G401 (cell line): ENCODE measurements at places on chromosomes 2 and 18.

DNA sequence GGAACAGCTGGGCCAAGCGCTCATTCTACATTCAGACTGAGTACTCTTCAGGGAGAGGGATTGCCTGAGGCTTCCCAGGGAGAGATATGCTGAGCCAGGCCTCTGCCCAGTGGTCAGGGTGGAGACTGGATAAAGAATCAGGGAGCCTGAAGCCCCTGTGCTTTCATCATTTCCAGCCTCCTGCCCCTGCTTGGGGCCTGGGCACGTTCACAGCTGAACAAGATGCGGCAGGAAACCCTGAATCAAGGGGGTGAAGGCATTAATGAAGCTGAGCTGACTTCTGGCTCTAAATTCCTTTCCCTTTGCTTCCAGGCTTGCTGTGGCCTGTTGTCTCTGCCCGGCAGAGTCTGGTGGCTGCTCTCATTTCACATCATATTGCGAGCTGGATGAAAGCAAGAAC is 35.0 kb downstream of the RPL37A start:
- DNase-seq: no peak

DNA sequence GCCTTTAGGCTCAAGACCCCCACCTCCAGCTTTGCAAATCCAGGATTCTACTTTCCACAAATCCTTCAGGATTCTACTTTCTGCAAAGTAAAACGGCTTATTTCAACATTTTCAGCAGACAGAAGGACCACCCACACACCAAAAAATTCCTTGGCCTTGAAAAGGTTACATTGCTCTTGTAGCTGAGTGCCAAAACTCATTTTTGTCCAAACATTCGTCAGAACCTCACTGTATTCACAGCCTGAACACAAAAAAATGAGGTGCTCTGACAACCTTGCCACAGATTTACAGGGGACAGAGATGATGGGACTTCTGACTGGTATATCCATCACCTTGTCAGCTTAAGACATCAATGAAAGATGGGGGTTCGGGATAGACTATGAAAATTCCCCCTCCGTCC is 63.0 kb upstream of the COX7A2L start:
- DNase-seq: no peak

GRCh38 chr2:126661702-126662500 is 5.9 kb downstream of the GYPC start:
- DNase-seq: no peak

GRCh38 chr2:207504513-207505170 is 25.1 kb upstream of the CREB1 start:
- peak; percentile 64 for DNase-seq

- DNase-seq: peak; percentile 23
These were observed 35.8 kb upstream of the AFF3 start for GRCh38 chr2:100178085-100178788.

- DNase-seq: no peak
These were observed 467.2 kb downstream of the SPAG16 start for GRCh38 chr2:213751446-213751845.

GRCh38 chr2:121049131-121049530 is 235.9 kb downstream of the TFCP2L1 start:
- DNase-seq: no peak

- no peak for DNase-seq
These were observed 24.8 kb upstream of the TNS1 start for GRCh38 chr2:218027426-218028188.

- no peak for DNase-seq
These were observed 17.8 kb downstream of the NPC1 start for GRCh38 chr18:23568281-23569138.

- no peak for DNase-seq
These were observed 18.1 kb upstream of the TMEM237 start for GRCh38 chr2:201661366-201661765.

DNA sequence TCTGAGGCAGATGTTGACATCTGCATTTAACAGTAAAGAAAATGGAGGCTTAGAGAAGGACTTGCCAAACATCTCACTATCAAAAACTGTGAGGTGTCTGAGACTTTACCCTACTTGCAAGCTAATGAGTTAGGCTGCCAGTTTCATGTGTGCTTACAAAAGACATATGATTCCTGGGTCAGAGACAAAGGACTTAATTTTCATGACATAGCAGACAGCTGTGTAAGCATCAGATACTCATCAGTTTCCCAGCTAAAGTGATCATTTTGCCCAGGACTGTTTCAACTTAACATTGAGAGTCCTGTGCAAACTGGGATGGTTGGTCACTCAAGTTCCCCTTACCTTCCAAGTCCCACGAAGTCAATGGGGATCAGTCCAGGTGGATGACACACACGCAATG is 18.9 kb upstream of the DAPL1 start:
- DNase-seq: no peak

- peak; percentile 3 for DNase-seq
These were observed 57.9 kb downstream of the SNORC start for GRCh38 chr2:232927793-232928550.

DNA sequence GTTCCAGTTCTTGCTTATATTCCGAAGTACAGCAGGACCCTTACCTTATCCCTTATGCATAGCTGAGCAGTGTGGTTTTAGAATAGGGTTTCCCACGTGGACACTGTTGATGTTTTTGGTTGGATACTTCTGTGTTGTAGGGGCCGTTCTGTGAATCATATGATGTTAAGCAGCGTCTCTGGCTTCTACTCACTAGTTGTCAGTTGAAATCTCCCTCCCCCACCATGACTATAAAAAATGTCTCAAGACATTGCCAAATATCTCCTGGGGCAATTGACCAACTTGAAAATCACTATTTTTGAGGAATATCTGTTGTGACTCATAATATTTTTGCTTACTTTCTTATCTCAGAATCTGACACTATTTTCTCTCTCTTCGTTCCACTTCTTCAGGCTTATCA is 713.7 kb downstream of the TSN start:
- DNase-seq: no peak

GRCh38 chr2:240430595-240430994 is 4.9 kb upstream of the GPC1 start:
- no peak for DNase-seq

DNA sequence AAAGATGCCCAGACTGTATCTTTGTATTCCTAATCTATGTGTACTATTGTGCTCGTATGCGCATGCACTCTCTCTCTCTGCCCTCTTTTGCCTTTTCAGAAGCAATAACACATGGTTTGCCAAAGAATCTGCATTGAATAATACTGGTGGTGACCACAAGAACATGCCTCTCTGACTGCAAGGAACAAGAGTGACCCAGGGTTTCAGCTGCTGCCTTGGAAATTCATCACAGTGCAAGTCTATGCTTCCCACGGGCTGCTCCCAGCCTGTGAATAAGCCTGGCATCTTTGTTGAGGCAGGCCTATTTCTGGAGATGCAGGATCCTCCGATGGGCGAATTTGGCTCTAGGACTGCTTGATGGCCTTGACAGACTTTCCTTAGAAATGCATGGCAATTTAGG is 689.4 kb upstream of the FANCL start:
- peak; percentile 3 for DNase-seq

GRCh38 chr2:138177693-138178092 is 213.4 kb downstream of the HNMT start:
- no peak for DNase-seq

DNA sequence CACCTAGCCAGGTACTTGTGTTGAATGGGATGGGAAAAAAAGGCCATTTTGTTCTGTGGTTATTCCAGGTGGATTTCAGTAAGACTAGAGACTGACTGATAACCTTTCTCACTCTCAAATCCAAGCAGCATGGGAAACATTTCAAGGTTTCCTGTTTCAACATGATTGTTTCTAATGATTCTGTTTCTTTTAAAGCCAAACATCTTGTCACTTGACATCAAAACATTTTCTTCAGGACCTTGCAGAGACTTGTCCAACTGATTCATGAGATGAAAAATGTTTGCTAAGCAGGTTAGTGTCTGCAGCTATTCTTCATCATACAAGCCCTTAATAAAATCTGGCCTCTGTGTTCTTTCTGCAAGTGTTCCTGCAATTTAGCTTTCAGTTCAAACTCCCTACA is 456.5 kb upstream of the CWC22 start:
- no peak for DNase-seq

- DNase-seq: no peak
These were observed 111.1 kb downstream of the MEP1B start for GRCh38 chr18:32300914-32301313.

GRCh38 chr18:59767732-59768131 is 70.5 kb upstream of the CCBE1 start:
- DNase-seq: no peak

DNA sequence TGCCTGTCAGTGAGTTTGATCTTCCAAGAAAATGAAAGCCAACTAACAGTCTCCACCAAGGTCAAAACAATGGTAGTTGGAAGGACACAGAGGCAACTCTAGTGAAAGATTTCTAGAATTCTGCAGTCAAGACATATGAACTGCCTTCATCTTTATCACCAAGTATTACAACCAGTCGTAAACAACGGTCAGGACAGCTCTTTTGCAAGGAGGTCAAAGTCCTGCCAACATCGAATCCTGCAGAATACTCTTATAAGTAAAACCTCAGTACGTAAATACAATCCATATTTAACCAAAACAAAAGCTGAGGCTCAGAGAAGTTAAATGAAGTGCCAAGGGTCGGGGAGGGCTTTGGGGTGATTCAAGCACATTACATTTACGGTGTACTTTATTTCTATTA is 3.1 kb downstream of the FEZ2 start:
- DNase-seq: no peak

DNA sequence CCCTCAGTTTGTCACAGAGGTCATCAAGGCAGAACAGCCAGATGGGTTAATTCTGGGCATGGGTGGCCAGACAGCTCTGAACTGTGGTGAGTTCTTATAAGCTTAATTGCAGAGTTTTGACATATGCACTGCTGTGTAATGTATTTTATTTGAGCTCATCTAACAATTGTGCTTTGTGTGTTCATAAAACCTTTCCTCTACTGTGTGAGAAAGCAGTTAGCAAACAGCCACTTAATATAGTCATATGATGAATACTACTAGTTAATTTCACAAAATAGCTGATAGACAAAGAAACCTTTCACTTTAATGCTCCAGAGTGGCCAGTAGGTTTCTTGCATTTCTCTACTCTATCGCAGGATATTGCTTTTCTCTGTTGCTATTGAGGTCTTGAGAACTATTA is 43.1 kb downstream of the CPS1 start:
- no peak for DNase-seq

DNA sequence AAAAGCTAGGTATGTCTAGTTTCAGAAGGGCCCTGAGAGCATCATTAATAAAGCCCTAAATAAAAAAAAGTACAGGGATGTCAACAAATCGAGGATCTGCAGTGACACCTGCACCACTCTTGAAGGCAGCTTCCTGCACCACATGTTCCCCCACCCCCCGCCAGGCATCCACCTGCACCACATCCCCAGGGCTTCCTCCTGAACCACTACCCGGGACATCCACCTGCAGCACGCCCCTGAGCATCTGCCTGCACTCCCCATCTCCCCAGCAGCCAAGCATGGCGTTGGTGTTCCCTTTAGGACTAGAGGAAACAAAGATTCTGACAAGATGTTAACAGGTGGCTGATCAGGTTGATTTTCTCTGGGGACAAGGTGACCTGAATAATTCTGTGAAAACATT is 55.2 kb downstream of the DLGAP1 start:
- peak; percentile 36 for DNase-seq

- DNase-seq: no peak
These were observed 268.0 kb upstream of the TANK start for GRCh38 chr2:160892204-160892603.

- DNase-seq: peak; percentile 93
These were observed 15.2 kb downstream of the KCNJ3 start for GRCh38 chr2:154713675-154714074.

DNA sequence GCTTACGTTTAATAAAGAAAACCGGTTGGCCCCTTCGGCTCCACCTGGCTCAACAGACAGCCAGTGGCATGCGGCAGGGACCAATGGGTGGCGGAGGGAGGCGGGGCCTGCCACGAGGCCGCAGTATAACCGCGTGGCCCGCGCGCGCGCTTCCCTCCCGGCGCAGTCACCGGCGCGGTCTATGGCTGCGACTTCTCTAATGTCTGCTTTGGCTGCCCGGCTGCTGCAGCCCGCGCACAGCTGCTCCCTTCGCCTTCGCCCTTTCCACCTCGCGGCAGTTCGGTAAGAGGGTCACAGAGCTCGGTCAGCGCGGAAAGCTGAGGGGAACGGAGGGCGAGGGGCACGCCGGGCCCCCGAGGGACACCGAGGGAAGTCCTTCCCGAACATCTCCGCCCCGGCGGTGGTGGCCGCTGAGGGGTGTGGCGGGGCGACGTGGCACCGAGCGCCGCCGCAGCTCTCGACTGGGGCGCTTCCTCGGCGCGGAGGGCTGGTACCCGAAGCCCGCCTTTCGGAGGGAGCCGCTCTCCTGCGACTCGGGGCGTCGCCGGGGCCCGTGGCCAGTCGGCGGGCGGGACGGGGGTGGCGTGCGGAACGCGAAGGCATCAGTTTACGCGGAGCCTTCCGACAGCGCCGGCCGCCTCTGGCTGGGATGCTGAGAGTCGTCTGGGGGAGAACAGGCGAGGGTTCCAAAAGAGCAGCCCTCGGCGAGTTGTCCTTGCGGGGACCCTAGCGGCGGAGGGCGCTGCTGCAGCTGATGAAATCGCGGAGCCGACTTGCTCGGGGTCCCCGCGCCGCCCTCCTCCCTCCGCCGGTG is at the start of gene MTHFD2:
MTHFD2 (plus strand) TSS at position 155 of the 814 bp plus-strand sequence; CDS start at position 182, 27 bp downstream.
- DNase-seq: peak; percentile 88

DNA sequence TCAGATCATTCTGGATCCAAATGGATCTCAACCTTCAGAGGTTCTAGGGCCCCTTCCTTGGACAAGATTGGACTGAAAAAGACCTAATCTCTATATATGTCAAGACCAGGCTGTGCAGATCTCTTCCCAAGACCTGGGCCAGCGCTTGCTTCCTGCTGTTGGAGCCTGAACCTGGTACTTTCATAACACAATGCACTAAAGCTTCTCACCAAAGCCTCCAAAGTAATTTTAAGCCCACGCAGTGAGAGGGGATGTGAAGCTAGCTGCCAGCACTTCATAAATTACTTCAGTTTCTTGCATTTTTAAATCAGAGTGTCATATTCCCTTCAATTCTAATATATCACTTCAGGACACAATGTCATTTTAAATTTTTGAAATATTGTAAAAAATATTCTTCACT is 50.7 kb downstream of the LRRC30 start:
- DNase-seq: no peak
